ENCODE measurements at places on chromosomes 5 and 9.

DNA sequence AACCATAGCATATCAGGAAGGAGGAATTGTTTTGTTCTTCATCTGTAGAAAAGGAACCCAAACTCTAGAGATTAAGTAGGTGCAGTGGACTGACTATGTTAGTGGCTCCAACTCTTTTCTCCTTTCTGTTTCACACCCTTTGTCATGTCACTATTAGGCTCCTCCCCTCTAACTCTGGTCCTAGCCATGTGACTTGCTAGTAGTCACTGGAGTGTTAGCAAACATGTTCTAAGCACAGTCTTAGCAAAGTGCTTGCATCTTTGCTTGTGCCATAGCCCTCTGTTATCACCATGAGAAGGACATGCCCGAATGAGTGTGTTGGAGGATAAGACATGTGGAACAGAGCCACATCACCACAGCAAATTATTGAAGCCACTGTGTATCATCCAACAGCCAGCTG lies 55.4 kb upstream of the PPP3R2 start:
- no peak for DNase-seq

GRCh38 chr5:144003636-144004035 lies 166.8 kb downstream of the YIPF5 start:
- no peak for DNase-seq

DNA sequence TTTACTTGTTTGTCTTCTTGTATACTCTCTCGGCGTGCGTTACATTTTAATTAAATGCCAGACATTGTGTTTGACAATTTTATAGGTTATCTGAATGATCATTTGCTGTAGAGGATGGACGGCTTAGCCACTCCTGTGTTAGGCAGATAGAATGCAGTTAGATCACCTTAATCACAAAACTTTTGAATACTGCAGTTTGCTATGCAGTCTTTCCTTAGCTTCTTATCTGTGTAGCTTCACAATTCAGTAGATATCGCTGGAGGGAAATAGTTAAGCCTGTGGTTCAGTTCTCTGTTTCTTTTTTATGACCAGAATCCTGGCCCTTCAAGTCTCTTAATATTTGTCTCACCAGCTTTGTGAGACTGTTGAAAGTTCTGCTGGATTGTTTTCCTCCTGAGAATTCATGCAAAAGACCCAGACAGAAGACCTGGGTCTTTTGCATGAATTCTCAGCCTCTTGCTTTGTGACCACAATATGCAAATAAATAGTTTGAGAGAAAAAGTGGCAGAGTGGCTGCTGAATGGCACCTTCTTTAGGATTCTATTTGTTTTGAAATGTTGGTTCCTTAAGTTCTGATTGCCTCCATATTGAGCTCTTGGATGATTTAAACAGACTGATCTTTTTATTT lies 40.2 kb downstream of the RASA1 start:
- DNase-seq = no peak

- no peak for DNase-seq
Observed at GRCh38 chr9:116090030-116090770, 63.4 kb upstream of the PAPPA start.

- no peak for DNase-seq
Observed at GRCh38 chr9:33120620-33121019, 44.1 kb upstream of the SMU1 start.

GRCh38 chr9:4501147-4501507 lies 10.9 kb downstream of the SLC1A1 start:
- DNase-seq = no peak

DNA sequence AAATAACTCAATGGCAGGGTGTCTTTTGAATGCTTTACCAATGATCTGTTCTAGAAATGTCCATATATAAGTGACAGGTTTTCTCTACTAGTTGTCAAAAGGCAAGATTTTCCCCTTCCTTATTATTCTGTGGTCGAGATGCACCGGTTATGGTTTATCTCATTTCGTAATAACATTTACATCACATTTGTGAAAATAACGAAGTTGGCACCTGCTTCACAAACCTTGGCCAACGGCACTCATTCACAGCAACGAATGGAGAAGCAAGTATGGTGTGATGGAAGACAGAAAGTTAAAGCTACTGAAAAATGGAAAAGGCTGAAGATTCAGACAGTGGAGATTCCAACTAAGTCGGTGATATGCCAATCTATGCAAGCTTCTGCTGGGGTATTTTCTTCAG lies 235.8 kb downstream of the KCTD16 start:
- DNase-seq = no peak

DNA sequence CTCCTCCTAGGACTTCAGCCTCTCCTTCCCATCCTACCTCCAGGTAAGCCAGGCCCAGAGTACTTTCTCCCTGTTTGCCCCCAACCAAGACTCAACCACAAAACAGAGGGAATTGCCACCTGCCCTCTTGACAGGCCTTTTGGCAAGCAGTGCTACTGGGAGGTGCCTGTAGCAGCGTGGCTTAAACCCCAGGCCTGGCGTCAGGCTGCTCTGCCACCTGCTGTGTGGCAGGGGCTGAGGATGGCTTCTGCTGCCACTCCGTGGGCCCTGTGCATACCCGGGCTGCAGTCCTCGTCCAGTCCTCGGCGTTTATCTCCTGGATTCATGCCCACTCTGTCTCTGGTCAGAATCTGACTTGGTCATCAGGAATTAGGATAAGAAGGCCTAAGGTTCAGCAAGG lies 163.1 kb downstream of the PAX5 start:
- no peak for DNase-seq

DNA sequence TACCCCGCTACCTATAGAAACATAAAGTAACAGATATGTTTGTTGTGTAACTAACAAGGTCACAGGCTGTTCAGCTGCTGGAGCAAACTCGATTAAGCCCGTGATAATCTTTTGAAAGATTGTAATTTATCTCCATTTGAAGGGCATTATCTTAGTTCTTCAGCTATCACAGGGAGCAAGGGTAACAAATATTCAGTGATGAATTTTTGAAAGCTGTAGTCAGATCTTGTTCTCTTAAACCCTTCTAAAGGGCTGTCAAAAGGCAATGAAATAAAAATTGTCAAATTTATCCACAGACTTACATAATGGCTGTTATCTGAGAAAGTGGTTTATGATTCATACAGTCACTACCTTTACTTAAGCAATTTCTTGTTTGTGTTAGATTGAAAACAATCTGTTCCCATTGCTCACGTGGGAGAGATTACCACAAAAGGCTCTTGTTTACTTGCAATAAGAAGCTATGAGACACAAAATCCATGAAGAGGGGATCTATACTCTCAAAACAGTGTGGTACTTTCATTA lies 78.3 kb upstream of the ZNF608 start:
- DNase-seq = no peak

GRCh38 chr5:129148-129547 lies 37.2 kb downstream of the PLEKHG4B start:
- DNase-seq = no peak

DNA sequence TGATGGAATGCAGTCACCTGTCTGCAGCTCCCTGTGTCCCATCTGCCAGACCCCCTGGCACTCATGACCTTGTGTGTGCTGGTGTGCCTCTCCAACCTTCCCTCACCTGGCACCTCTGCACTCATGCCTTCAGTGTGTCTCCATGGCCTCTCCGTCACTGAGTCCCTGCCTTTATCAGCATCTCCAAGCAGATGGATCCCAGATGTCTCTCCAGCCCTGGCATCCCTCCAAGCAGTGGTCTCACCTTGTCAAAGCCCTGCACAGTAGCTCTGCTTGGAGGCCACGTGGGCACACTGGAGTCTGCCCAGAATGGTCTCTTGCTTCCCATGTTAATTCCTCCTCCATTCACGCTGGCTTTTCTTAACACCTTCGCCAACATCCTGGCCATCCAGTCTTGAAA lies 84.8 kb downstream of the DAP start:
- no peak for DNase-seq

DNA sequence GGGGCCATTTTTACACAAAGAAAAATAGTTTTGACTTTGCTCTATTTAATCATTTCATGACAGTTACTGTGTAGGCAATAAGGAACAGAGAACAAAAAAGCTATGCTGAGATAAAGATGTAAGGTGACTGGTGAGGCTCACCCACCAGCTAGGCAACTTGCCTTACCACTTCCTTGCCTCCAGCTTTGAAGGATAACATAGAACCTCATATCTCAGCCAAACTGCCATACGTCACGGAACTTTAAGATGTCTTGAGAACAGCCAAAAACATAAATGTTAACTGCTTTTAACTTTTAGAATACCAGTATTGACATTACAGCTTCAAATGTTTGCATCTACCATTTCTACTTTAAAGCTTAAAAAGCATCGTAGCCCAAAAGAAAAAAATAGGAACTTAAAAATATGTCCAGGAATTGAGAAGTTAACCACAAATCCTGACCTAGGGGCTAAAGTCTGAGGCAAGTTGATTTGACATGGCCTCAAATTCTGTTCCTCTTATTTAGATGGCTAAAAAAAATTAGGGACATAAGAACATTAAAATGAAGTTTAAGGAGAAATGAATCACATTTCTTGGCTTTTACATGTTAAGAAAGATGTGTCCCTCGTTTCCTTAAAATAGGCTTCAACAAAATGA lies 7.7 kb upstream of the GCNT4 start:
- no peak for DNase-seq

DNA sequence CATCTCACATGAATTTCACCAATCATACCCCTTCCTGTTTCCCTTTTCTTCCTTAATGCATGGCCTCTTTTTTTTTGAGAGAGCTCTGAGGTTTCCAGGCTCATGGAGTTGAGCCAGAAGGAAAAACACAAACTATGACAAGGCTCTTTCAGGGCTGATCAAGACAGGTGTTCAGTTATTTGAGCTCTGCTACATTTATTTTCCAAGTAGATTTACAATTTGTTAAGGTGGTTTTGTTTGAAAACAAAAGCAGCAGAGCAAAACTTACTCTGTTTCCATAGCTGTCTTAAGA lies 62.4 kb upstream of the IL7R start:
- no peak for DNase-seq

- DNase-seq = no peak
Observed at GRCh38 chr5:181053488-181054121, 13.5 kb downstream of the BTNL9 start.

DNA sequence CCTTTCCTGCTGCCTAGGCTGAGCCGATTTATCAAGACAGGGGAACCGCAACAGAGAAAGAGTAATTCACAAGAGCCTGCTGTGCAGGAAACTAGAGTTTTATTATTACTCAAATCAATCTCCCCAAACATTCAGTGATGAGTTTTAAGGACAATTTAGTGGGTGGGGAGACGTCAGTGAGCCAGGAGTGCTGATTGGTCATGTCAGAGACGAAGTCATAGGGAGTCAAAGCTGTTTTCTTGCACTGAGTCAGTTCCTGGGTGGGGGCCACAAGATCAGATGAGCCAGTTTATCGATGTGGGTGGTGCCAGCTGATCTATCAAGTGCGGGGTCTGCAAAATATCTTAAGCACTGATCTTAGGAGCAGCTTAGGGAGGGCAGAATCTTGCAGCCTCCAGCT lies 19.0 kb downstream of the SNX24 start:
- DNase-seq = no peak

- DNase-seq = no peak
Observed at GRCh38 chr9:89988458-89988857, 383.6 kb downstream of the GADD45G start.

DNA sequence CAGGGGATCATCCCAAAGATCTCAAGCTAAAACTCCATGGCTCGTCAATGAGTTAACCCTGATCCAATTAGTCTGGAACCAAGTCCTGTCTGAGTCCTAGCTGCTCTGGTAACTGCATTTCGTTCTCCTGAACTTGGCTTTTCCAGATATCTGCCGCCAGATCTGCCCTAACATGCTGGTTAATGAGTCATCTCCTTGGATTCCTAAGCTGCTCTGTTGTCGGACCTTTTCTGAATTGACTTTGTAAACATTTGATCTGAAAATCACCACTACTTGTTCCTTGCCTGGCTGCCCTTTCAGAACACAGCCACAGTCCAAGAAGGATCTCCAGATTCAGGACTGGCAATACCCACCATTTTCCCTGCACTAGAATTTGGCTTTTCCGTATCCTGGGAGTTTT lies 473.0 kb downstream of the ZSWIM6 start:
- DNase-seq = no peak

DNA sequence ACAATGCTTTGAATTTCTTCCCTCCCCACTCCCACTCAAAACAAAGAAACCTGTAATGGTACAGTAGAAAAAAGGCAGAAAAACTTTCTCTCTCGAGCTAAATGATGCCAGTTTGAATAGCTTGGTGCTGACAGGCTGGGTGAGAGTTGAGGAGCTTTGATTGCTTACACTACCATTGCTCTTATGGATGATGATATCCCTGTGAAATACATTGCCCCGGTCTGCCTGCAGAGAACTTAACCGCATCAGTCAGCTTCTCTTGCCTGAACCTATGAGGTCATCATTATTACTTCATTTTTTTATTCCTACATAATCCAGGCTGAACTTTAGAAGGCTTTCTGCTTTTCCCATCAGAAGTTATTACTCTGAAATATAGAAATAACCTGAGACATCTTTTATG lies 69.3 kb downstream of the ISL1 start:
- no peak for DNase-seq

DNA sequence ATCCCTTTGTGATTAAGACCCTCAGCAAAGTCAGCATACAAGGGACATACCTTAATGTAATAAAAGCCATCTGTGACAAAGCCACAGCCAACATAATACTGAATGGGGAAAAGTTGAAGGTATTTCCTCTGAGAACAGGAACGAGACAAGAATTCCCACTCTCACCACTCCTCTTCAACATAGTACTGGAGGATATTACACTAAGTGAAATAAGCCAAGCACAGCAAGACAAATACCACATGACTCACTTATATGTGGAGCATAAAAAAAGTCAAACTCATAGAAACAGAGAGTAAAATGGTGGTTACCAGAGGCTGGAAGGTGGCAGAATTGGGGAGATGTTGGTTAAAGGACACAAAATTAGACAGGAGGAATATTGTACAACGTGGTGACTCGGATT lies 118.1 kb upstream of the NFIL3 start:
- no peak for DNase-seq

DNA sequence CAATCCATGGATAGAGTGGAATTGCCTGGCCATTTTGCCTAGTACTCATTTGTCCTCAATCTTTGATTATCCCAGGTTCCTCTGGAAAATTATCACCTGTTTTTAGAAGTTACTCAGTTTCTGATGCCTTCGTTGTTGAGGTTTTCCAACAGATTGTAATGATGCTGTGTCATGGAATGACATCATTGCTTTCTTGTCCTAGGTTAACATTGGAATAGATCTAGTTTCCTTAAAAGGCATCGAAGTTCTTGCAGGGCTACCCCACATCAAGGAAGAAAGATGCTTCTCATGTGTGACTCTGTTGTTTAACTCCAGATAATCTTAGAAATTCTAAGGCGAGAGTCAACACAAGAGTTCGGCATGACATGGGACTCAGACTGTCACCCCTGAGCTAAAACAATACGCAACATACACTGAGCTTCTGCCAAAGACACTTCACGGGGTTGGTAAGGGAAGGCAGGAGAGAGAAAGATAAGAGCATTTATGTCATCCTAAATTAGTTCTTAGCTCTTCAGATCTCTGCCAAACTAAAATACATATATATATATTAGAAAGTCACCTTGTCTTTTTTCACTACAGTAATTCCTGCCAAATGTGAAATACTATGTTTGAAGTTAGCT lies 293.2 kb upstream of the WWC1 start:
- DNase-seq = no peak

GRCh38 chr9:131884222-131884621 lies 144.3 kb upstream of the RAPGEF1 start:
- DNase-seq = no peak
